Stimulated activated CD8-positive, alpha-beta memory T cell treated with anti-CD3 and anti-CD28 coated beads, Interleukin-12 subunit alpha, Interleukin-12 subunit beta, amount 100 ng/mL, for 4 hours (primary cell): ENCODE measurements at places on chromosomes 3 and 15.

DNA sequence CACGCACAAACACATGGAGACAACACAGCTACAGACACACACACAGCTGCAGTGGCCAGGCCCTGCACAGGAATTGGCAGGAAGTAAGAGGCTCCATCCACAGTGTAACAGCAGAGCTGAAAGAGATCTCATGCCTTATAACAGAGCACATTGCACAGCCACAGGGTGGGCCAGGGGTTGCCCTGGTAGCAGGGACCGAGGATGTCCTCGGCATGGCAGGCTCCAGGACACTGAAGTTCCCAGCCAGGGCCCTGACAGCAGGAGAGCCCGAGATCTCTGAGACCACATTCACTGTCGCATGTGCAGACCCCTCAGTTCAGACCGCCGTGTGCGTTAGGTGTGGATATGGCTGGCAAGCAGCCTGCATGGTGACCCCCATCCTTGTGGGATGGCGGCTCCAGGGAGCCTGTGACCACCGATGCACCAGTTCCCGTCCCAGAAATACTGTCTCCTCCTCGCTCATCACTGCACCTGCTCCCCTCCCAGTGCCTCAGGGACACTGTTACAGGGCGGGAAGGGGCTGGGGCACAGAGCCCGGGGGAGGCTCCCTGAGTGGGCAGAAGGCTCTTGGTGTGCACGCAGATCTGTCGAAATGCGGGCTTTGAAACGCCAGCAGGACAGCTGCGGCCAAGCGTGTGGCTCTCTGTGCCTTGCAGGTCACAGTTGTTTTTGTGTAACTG is 1.5 kb upstream of the OCA2 start:
- no peak for DNase-seq

DNA sequence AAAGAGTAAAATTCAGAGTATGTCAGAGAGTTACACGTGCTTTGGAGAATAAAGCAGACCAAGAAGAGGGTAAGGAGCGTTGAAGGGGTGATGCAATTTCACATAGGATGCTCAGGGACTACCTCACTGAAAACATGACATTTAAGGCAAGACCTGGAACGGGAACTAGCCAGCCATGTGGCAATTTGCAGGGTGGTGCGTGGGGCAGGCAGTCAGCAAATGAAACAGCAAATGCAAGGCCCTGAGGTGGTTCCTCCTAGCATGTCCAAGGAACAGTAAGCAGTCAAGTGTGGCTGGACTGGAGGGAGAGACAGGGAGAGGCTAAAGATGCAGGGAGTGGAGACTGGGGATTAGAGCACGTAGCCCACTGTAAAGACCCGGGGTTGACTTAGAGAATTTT is 146.1 kb upstream of the LPP start:
- DNase-seq = no peak

DNA sequence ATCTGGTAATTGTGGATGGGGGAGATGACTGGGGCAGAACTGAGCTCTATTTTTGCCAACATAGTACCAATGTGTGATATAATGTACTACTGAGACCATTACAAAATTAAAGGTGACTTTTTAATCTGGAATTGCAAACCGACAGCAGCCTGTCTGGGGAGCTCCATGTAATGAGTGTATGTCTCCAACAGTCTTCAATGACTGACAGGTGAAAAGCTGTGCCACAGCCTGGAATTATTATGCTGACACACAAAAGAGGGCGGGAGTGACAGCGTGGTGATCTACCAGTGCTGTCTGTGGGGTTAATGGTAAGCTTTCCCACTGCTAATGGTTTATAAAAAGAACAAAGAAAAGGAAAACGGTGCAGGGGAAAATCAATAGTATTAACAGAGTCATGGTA is 143.4 kb downstream of the CLSTN2 start:
- no peak for DNase-seq

GRCh38 chr3:36698314-36698713 is 66.0 kb downstream of the DCLK3 start:
- DNase-seq = no peak

- peak; percentile 20 for DNase-seq
These were observed 60.5 kb upstream of the KLF13 start for GRCh38 chr15:31265871-31266711.

- no peak for DNase-seq
These were observed 34.5 kb downstream of the UMPS start for GRCh38 chr3:124764746-124765145.

GRCh38 chr15:96358821-96359615 is 28.5 kb downstream of the NR2F2 start:
- DNase-seq = no peak

GRCh38 chr3:171286580-171287249 is 173.5 kb downstream of the TNIK start:
- no peak for DNase-seq

DNA sequence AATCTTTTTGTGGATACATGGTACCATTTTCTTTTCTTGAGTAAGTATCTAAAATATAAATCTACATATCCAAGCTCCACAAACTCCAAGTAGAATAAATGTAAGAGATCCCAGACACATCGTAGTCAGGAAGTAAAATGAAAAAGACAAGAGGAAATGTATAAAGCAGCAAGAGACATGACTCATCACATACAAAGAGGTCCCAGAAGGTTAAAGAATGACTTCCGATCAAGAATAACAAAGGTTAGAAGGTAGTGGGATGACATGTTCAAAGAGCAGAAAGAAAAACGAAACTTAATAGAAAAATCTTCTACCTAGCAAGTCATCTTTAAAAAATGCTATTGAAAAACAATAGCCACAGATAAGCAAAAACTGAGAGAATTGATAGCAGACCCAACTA is 705.8 kb downstream of the NR2F2 start:
- no peak for DNase-seq

DNA sequence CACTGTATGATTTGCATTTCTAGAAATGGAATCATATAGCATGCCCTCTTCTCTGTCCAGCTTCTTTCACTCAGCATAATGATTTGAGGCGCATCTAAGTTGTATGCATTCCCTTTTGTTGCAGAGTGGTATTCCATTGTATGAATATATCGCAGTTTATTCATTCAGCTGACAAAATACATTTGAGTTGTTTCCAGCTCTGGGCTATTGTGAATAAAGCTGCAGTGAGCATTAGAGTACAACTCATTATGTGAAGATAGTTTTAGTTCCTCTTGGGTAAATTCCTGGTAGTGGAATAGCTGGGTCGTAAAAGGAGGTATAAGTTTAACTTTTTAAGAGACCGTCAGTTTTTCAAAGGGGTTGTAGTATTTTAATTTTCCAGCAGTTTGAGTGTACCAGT is 38.5 kb upstream of the POLR2M start:
- no peak for DNase-seq

- no peak for DNase-seq
These were observed 516.1 kb downstream of the ZIC1 start for GRCh38 chr3:147925272-147925671.

GRCh38 chr3:114214542-114215341 is 22.6 kb downstream of the ZNF80 start:
- no peak for DNase-seq

DNA sequence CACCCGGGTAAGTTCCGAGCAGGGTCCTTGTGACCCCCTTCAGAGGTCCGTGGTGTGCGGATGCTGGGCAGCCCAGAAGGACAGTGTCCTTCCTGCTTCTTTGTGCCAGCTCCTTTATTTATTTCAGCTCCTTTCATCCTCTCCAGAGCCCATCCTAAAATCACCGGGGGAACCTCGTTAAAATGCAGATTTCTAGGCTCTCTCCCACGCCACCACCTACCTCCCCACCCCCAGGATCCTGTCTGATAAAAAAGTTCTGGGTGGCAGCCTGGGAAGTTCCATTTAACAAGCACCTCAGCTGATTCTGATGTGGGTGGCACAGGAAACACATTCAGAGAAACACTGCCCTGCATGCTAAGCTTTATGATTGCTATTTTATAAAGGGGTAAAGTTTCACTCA is 12.5 kb upstream of the IGF1R start:
- no peak for DNase-seq

GRCh38 chr3:63303238-63303637 is 25.1 kb downstream of the SYNPR start:
- DNase-seq = no peak

GRCh38 chr15:81889485-81889881 is 156.3 kb downstream of the MEX3B start:
- DNase-seq = no peak

- DNase-seq = no peak
These were observed 1.7 kb downstream of the GABRB3 start for GRCh38 chr15:26771168-26771567.

GRCh38 chr3:112579697-112580096 is 17.9 kb downstream of the SLC35A5 start:
- DNase-seq = no peak

- DNase-seq = no peak
These were observed 566.9 kb upstream of the CCDC54 start for GRCh38 chr3:106810300-106810875.

DNA sequence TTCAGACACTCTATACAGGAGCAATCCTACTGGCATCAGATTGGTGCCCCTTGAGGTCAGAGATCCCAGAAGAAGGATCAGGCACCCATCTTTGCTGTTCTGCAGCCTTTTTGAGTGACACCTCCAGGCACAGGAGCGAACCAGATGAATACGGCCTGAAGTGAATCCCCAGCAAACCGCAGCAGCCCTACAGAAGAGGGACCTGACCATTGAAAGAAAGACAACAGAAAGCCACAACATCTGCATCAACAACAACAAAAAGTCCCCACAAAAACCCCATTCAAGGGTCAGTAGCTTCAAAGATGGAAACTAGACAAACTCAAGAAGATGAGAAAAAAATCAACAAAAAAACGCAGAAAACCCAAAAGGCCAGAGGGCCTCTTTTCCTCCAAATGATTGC is 130.4 kb downstream of the PPM1L start:
- no peak for DNase-seq

GRCh38 chr3:5017925-5018531 is 38.8 kb downstream of the BHLHE40 start:
- no peak for DNase-seq

DNA sequence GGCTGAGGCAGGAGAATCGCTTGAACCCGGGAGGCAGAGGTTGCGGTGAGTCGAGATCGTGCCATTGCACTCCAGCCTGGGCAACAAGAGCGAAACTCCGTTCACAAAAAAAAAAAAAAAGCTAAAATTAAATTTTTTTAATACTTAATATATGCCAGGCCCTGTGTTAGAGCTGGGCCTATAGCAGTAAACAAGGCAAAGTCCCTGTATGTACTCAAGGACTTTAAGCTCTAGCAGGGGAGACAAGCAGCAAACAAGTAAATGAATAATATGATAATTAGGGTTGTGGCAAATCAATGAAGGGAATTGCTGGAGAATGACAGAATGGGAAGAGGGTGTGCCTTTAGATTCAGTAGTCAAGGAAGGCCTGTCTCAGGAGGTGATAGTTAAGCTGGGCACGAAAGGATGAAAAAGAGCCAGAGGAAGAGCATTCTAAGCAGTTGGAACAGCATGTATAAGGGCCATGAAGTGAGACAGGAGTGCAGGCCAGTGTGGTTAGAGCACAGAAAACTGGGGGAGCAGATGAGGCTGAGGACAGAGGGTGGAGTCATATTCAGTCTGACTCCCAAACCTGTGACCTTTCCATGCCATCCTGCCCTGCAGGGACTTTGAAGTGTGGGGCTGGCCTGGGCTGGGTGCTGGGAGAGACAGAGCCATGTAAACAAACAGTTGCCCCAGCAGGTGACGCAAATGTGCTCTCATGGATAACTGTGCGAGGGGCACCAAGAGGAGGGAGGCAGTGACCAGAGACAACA is 6.6 kb upstream of the RAF1 start:
- no peak for DNase-seq

- no peak for DNase-seq
These were observed 118.9 kb upstream of the EOMES start for GRCh38 chr3:27840807-27841594.

- DNase-seq = no peak
These were observed 69.7 kb upstream of the SPRED1 start for GRCh38 chr15:38182900-38183299.

DNA sequence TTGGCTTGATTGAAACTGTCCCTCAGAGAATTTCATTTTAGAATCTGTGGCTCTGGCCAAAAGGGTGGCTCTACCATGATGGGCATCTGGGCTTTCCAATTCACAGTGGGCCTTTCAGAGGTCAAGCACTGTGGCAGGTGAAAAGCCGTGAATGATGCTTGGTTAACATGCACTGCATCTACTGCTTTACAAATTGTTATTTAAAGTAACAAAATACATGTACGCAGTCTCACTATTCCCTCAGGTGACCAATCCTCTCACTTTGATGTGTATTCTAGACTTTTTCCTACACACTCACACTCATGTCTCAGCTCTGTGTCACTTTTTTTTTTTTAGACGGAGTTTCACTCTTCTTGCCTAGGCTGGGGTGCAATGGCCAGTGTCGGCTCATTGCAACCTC is 70.5 kb downstream of the MGLL start:
- no peak for DNase-seq

- no peak for DNase-seq
These were observed 70.7 kb upstream of the NEDD4 start for GRCh38 chr15:56064152-56064551.

DNA sequence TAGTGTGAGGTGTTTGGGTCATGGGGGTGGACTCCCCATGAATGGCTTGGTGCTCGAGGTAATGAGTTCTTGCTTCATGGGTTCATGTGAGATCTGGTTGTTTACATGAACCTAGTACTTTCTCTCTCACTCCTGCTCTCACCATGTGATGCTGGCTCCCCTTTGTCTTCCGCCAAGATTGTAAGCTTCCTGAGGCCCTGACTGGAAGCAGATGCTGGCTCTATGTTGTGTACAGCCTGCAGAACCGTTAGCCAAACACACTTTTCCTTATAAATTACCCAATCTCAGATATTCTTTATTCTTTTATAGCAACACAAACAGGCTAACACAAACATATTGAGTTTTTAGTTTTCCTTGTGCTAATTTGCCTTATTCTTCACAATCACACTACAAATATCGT is 3.2 kb upstream of the CSPG5 start:
- no peak for DNase-seq

DNA sequence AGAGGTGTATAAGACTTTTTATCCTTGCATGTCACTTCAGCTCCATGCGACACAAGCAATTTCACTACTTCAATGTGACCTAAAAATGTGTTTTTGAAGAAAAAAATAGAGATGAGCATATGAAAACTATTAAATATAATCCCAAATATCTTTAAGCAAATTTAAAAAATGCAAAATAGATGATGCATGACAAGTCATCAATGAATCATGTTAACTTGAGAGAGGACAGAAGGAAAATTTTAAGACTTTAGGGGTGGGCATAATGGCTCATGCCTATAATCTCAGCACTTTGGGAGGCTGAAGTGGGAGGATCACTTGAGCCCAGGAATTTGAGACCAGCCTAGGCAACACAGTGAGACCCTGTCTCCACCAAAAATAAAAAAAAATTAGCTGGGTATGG is 73.3 kb downstream of the ANKRD28 start:
- DNase-seq = no peak

- no peak for DNase-seq
These were observed 6.7 kb upstream of the P2RY1 start for GRCh38 chr3:152828075-152828840.
